T-helper 17 cell (primary cell): ENCODE measurements at places on chromosomes 13 and 19.

GRCh38 chr19:55640577-55641425 is at the start of gene ZNF580:
Gene ZNF580, plus strand, starts transcription at chr19:55641002. Its CDS starts 1,507 bp downstream, at chr19:55642509.
- DNase-seq, result no peak

GRCh38 chr13:111039735-111040134 is 75.4 kb upstream of the ARHGEF7 start:
- DNase-seq, result no peak

GRCh38 chr13:26051657-26052311 is at the start of gene SHISA2:
Gene SHISA2, minus strand, starts transcription at chr13:26052016. Its CDS starts 1,041 bp downstream, at chr13:26050975.
- DNase-seq, result no peak

GRCh38 chr19:37997911-37998344 is 90.9 kb downstream of the SIPA1L3 start:
- no peak for DNase-seq

DNA sequence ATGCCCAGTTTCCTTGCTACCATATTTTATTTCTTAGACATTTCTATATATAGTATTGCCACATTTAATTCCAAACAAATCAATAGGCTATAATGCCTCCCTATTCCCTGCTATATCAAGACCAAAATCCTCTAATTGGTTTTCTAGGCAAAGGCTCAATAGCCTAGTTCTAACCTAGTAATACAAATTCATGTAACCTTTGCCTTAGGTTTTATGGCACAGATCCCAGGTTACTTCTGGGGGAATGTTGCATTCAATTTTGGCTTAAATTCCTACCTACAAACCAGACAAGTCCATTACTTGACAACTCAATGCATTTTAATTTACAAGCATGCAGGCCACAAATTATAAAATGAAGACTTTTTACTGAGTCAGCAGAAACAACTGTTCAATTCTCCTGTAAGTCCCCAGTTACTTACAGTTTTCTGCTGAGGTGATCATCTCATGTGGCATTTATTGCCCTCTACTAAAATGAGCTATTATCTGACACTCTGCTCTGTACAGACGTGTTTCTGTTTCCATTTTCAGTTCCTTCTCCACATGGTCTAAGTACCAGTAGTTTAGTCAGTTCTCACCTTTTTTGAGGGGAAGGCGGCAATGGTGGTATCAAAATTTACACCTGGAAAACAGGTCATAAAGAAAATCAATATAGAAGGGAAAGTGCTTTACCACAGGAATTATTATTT is 11.7 kb downstream of the KCNRG start:
- DNase-seq, result no peak

DNA sequence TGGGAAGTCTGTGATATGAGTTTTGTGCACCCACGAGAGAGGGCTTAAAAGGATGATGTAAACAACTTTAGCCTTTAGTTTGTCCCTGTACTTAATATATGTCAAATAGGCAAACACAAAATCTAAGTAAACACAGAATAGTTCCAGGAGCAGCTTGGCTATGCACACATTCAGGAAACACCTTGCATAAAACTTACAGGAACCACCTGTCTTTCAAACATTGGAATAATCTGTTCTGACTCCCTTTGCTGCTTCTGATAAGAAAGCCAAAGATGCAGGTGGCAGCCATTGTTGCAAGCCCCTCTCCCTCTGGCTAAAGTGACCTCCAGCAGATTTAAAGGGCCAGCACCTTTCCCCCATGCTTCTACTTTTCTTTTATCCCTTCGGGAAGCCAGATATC is 4.7 kb downstream of the EEF1AKMT1 start:
- no peak for DNase-seq

- no peak for DNase-seq
Measured at GRCh38 chr13:40318366-40318765, 348.1 kb downstream of the FOXO1 start.
